NCI-H524 treated with DMSO at 0.1 percent for 48 hours (cell line): ENCODE measurements at places on chromosomes 4 and X.

GRCh38 chr4:167233685-167234315, 494 bp downstream of the SPOCK3 start:
- DNase-seq = no peak

GRCh38 chrX:127389900-127390299, 570.4 kb downstream of the PRR32 start:
- DNase-seq = no peak

GRCh38 chrX:115561605-115562479, 868 bp downstream of the PLS3 start:
- peak; percentile 30 for DNase-seq

GRCh38 chrX:1591863-1592469, 562 bp downstream of the AKAP17A start:
- DNase-seq = no peak

DNA sequence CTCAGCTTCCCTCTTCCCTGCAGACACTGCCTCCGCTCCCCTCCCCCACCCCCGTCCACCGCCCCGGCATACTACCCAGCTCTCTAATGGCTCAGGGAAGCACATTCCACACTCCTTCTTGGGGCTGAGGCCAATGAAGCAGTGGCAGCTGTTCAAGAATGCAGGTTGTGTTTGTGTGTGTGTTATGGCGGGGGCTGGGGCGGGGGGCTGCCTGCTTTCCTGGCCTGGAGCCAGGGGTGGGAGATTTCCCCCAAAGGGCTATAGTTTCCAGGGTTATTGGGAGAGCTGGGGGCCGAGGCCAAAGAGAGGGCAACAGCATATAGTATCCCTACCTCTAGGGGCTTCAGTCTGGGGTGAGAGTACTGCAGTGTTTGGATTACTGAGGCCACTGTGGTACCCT, 149.4 kb downstream of the EFNB1 start:
- DNase-seq = no peak

GRCh38 chrX:17553469-17553868, 178.5 kb downstream of the NHS start:
- DNase-seq = no peak

- DNase-seq = no peak
Measured at GRCh38 chr4:134753390-134753789, 551.8 kb upstream of the PABPC4L start.

- DNase-seq = no peak
Measured at GRCh38 chr4:184459413-184459812, 14.9 kb downstream of the IRF2 start.

GRCh38 chr4:142386856-142387255, 459.2 kb downstream of the INPP4B start:
- DNase-seq = no peak

DNA sequence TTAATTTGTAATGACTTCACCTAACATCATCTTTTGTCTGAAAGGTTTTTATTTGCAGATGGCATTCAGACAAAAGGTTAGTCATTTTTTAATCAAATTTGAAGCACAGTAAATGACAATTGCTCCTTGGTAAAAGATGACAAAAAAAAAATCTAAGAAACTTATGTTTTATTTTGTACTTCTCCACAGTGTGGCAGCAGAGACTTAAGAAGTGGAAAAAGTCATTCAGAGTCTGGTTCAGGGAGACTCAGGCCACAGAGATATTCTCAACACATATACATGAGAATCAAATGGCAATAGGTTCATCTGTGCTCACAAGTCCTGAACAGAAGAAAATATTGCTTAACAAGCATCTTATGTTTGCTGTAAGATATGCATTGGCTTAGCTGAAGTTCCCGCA, 436.2 kb downstream of the KCNIP4 start:
- peak; percentile 57 for DNase-seq

GRCh38 chr4:161949946-161950725, 213.7 kb downstream of the FSTL5 start:
- DNase-seq = no peak

GRCh38 chrX:20461002-20461401, 194.3 kb upstream of the RPS6KA3 start:
- no peak for DNase-seq

DNA sequence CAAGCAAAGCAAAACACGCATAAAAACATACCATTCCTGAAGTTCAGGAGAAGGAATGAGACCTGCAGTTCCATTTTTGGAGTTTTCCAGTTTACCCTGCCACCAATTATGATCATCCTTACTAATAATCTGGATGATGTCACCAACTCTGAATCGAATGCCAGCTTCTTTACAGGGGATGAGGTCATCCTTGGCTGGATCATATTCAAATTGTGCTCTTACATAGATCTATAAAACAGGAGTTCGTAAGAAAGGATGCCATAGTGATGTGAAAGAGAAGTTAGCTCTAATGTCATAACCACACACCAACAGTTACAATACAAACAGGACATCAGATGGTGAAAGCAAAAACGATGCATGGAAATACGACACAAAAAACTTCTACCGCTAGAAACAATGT, 106.5 kb downstream of the NYX start:
- no peak for DNase-seq

GRCh38 chr4:13285336-13285735, 198.8 kb downstream of the RAB28 start:
- no peak for DNase-seq

- peak; percentile 8 for DNase-seq
Measured at GRCh38 chr4:61741327-61742096, 541.4 kb downstream of the ADGRL3 start.

GRCh38 chr4:125393825-125394224, 79.1 kb downstream of the FAT4 start:
- no peak for DNase-seq

DNA sequence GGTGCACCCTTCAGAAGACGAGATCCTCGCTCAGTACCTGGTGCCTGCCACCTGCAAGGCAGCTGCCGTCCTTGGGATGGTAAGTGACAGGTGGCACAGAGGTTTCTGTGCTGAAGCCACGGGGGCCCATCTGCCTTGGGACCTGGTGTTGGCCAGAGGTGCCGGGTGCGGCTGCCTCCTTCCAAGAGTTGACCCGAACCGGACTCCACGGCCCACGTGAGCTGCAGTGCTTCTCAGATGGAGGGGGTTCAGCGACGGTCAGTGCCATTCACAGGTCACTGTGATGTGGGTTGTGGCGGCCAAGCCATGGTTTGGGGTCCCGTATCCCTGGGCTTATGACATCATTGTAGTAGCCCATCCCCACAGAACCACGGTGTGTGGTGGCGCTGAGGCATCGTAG, 19.0 kb upstream of the MSANTD1 start:
- DNase-seq = no peak

GRCh38 chr4:168384437-168385141, 66.0 kb upstream of the DDX60 start:
- no peak for DNase-seq

- no peak for DNase-seq
Measured at GRCh38 chr4:40648131-40648530, 18.5 kb upstream of the RBM47 start.

- DNase-seq = no peak
Measured at GRCh38 chrX:97494756-97495372, 611.2 kb downstream of the RPA4 start.

- DNase-seq = no peak
Measured at GRCh38 chr4:98509721-98510120, 148.7 kb downstream of the TSPAN5 start.

DNA sequence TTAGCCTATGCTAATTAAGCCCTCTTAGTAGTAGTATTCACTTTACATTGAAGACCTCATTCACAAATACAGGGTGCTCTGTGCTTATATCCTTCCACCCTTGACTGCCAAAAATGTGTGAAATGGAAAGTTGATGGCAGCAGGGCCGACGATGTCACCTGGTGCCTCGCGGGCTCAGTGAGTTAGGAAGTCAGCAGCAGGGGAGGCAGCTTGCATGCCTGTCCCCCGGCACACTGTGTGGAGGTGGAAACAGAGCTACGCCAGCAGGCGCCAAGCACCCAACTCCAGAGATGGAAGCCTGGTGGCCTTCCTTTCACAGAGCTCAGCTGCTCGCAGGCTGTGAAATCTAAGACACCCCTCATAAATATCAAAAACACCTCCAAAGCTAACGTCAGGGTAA, 8.4 kb downstream of the MSL3 start:
- DNase-seq = no peak

GRCh38 chr4:56733352-56733751, 52.3 kb upstream of the HOPX start:
- no peak for DNase-seq

DNA sequence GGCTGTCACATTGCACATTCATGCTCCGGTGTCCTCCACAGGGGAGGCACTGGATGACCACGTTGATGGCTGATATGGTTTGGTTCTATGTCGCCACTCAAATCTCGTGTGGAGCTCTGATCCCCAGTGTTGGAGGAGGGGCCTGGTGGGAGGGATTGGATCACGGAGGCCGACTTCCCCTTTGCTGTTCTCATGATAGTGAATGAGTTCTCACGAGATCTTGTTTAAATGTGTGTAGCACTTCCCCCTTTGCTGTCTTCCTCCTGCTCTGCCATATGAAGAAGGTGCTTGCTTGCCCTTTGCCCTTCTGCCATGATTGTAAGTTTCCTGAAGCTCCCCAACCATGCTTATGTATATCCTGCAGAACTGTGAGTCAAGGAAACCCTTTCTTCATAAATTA, 22.3 kb upstream of the NAT8L start:
- DNase-seq = no peak

DNA sequence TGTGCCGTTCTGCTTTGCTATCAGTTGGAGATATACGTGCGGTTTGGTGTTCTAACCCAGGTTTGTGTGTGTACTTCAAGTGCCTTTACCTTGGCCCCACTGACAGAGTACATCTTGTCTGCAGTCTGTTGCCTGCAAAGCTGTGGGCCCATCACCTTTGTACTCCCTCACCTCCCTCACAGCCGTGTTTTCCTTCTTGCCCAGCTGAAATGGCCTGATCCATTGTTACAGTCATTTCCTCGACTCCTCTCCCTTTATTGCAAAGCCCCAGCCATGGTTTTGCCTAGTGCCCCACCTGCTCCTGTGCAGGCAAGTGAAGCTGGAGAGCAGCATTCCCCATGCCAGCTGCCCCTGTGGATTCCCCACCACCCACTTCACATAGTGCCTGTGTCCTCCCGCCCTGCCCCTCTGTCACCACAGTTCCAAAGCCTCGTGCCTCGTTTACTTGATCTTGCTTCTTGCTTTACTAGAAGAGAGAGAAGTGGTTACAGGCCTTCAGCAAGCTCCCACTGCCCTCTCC, 55.2 kb upstream of the TLR2 start:
- no peak for DNase-seq

DNA sequence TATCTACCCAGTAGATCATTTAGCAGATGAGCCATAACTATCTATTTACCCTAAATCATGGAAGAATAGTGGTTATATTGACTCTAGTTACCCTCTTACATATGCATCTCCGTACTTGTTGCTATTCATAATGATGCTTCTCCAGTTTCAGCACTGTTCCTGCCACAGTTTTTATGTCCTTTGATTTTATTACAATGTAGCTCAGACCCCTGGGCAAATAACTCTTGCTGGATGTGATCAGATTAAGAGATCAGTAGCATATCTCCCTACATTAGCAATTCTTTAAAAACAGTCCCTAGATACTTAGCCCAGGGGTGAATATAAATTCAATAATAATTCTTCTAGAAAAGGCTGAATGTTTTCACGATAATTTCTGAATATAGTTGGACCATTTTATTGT, 696.5 kb downstream of the ADGRL3 start:
- no peak for DNase-seq

- DNase-seq = no peak
Measured at GRCh38 chr4:74056858-74057562, 18.5 kb upstream of the CXCL3 start.

- no peak for DNase-seq
Measured at GRCh38 chrX:107753187-107753586, 22.4 kb downstream of the TSC22D3 start.
